Heart left ventricle (tissue), 16 donors: ENCODE measurements at places on chromosomes 1 and 21.

DNA sequence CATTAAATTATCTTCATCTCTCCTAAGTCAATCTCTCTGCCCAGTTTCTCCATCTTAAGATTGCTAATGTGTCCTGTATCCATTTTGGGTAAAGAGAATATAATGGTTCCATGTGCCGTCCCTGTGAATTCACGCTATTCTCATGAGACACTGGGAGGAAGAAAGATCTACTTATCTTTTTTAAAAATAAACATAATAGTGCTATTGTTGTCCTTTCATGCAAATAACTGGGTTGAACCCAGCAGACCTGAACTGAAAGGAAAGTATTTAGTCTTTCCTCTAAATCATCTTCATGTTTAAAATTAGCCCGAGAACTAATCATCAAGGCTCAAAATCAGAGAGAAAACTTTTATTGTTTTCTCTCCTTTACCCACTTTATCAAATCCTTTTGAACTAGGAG lies 22.4 kb downstream of the SLAMF1 start:
- H3K27ac ChIP-seq: no peak overlapping the region
- no peaks in the 10 kb centered on the region for H3K4me1 ChIP-seq
- no peak for DNase-seq

DNA sequence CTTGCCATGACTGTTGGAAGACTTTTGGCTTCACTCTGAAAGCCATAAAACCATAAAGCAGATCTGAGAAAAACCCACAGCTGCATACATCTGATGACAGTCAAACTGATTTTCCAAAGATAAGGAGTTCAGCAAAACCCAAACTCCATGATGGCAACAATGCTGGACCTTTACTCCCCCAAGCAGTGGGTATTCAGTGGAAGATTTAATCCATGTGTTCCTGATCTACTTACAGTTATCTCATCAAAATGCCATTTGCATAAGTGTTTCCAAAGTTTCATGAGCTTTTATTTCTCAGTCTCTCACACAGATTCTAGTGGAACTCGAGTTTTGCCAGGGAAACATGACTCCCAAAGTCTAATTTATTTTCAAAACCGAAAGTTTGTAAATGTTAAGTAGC lies 184.9 kb downstream of the ZC3H11B start:
- H3K27me3 ChIP-seq: no peaks in the 10 kb centered on the region
- DNase-seq: no peak
- no peak overlapping the region for H3K4me3 ChIP-seq
- H3K36me3 ChIP-seq: no peaks in the 10 kb centered on the region
- peaks cover 6% of the 10 kb centered on the region for H3K4me1 ChIP-seq

- no peaks in the 10 kb centered on the region for H3K36me3 ChIP-seq
- no peaks in the 10 kb centered on the region for H3K27me3 ChIP-seq
- no peak for DNase-seq
Measured at GRCh38 chr1:172647110-172647564, 11.8 kb upstream of the FASLG start.

GRCh38 chr1:4616831-4617465 lies 37.5 kb upstream of the AJAP1 start:
- no peaks in the 10 kb centered on the region for H3K36me3 ChIP-seq
- DNase-seq: no peak

DNA sequence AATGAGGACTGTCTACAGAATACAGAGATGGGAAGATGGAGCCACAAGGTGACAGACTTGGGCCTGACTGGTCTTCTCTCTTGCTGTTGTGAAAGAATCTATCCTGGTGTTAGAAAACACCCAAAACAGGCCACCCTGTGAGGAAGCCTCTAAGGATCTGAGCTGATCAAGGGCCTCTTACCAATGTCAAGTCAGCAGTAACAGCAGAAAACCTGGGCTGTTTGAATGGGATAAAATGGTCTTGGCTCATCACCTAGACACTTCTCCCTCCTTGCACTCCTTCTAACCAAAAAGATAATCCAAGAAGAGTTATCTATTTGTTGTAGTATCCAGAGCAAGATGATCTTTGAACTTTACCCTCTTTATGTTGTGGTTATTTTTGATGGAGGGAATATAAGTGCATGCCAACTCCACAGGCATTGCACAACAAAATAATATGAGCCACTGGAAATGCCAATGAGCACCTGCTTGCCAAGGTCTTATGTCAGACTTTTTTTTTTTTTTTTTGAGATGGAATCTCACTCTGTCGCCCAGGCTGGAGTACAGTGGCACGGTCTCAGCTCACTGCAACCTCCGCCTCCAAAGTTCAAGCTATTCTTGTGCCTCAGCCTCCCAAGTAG lies 32.8 kb upstream of the ZNF281 start:
- DNase-seq: no peak
- no peak overlapping the region for H3K27ac ChIP-seq
- H3K4me3 ChIP-seq: no peak overlapping the region
- H3K4me1 ChIP-seq: no peaks in the 10 kb centered on the region
- no peaks in the 10 kb centered on the region for H3K36me3 ChIP-seq

GRCh38 chr1:174584071-174584470 lies 136.3 kb downstream of the GPR52 start:
- H3K27me3 ChIP-seq: no peaks in the 10 kb centered on the region
- no peaks in the 10 kb centered on the region for H3K36me3 ChIP-seq
- no peaks in the 10 kb centered on the region for H3K4me1 ChIP-seq
- H3K27ac ChIP-seq: no peak overlapping the region
- DNase-seq: no peak
- H3K4me3 ChIP-seq: no peak overlapping the region

DNA sequence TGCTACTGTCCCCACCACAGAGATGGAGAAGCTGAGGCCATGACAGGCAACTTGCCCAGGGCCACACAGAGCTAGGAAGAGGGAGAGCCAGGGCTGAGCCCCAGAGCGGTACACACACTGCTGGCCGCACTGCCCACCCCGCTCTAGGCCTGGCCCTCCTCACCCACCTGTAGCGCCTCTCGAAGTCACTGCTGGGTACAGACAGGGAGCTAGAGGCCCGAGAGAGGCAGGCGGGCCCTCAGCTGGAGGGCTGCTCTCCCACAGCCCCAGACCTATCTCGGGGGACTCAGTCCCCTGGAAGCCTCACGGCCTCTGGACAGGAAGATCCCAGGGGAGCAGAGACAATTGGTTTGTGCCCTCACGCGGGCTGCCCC lies 17.3 kb upstream of the PLEKHG5 start:
- H3K4me3 ChIP-seq: no peak overlapping the region
- H3K27me3 ChIP-seq: no peaks in the 10 kb centered on the region
- H3K4me1 ChIP-seq: peaks cover 3% of the 10 kb centered on the region
- no peak overlapping the region for H3K27ac ChIP-seq

DNA sequence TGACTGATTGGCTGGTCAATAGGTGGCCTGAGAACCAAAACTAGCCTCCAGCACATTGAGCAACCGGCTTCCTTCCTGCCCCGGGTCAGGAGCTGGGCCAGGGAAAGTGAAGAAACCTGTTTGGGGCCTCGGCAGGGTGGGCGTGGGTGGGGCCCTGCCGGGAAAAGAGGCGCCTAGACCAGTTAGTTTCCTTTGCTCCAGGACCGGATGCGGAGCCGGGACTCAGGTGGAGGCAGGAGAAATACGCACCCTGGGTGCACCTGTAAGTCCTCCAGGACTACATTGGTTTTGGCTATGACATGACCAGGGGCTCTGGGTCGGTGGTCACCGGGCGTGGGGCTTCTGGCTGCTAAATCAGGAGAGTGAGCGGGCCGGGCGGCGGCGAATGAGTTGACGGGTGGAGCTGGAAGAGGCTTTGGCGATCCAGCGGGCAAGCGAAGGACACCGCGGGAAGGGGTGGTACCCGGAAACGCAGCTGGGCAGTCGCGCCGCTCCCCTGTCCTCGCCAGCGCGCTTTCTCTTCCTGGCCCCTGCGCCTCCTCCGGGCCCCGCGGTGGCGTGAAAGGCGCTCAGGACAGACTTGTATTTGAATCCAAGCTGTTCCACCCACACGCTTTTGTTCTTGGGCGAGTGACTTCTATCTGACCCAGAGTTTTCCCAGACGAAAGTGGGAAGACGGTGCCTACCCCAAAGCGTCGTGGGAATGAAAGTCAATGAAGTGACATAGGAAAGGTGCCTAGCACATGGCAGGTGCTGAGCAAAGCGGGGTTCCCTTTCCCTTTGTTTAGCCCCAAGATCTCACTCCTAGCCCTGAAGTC lies 30.6 kb upstream of the JUN start:
- peak overlapping the region; percentile 96 for H3K27ac ChIP-seq
- H3K4me3 ChIP-seq: no peak overlapping the region
- H3K4me1 ChIP-seq: peaks cover 60% of the 10 kb centered on the region
- peak; percentile 63 for DNase-seq

GRCh38 chr1:164611754-164612642 lies 53.0 kb downstream of the PBX1 start:
- H3K27me3 ChIP-seq: no peaks in the 10 kb centered on the region
- H3K4me3 ChIP-seq: no peak overlapping the region
- no peaks in the 10 kb centered on the region for H3K36me3 ChIP-seq
- peak; percentile 31 for DNase-seq
- peaks cover 22% of the 10 kb centered on the region for H3K4me1 ChIP-seq

- no peaks in the 10 kb centered on the region for H3K4me1 ChIP-seq
- DNase-seq: no peak
- no peaks in the 10 kb centered on the region for H3K27me3 ChIP-seq
- no peak overlapping the region for H3K4me3 ChIP-seq
- no peaks in the 10 kb centered on the region for H3K36me3 ChIP-seq
- no peak overlapping the region for H3K27ac ChIP-seq
Measured at GRCh38 chr1:47249755-47250154, 17.7 kb upstream of the TAL1 start.

DNA sequence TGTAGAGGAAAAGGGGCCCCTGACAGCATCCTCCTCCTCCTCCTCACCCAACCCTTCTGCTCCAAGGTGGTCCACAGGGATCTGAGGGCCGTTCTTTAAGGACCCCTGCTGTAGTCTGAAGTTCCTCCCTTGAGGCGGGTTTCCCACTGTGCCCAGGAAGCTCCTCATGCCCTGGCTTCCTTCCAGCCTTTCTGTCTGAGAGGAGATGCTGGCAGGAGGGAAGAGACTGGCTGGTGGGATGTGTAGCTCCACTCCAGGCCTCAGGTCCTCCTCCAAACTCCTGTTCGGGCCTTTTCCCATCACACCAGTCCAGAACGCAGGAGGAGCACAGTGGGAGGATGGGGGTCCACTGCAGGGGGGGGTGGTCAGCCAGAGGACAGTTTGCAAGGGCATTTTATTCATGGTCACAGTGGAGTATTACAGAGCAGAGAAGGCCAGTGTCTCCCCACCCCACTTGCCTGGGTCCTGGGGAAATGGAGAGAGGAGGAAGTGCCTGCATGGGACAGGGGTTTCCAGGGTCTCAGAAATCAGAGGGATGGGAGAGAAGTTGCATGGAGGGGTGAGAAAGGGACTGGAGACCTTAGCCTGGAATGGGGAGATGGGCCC lies 7.8 kb downstream of the ETV3L start:
- no peak overlapping the region for H3K4me3 ChIP-seq
- H3K27ac ChIP-seq: no peak overlapping the region
- H3K4me1 ChIP-seq: no peaks in the 10 kb centered on the region
- no peaks in the 10 kb centered on the region for H3K27me3 ChIP-seq
- no peaks in the 10 kb centered on the region for H3K36me3 ChIP-seq
- DNase-seq: no peak
